Muscle of arm (tissue), 14 donors: ENCODE measurements at places on chromosomes 16 and 17. TPM values are rescaled to one million over a fixed set of nuclear protein-coding genes. Genes with fewer than 3 reads are reported as not detected.

The ACSM3 gene
- 4.1 TPM for polyA plus RNA-seq

The KRT33B gene
- polyA plus RNA-seq = not detected

The METTL9 gene
- 132 TPM for polyA plus RNA-seq

The LDAF1 gene
- polyA plus RNA-seq = 40.3 TPM

The WIPF2 gene
- polyA plus RNA-seq = 17.0 TPM

The IGFALS gene
- polyA plus RNA-seq = 0.46 TPM

The PRAC2 gene
- polyA plus RNA-seq = not detected

The KRT27 gene
- polyA plus RNA-seq = not detected

The PMFBP1 gene
- polyA plus RNA-seq = 2.4 TPM

The RNF135 gene
- polyA plus RNA-seq = 7.0 TPM

The VASN gene
- 6.2 TPM for polyA plus RNA-seq

The DHX58 gene
- 7.4 TPM for polyA plus RNA-seq

The RHBDL1 gene
- polyA plus RNA-seq = 1.3 TPM

The SLC5A10 gene
- polyA plus RNA-seq = not detected
